GM10248 (cell line): ENCODE measurements at places on chromosomes 5 and 9.

DNA sequence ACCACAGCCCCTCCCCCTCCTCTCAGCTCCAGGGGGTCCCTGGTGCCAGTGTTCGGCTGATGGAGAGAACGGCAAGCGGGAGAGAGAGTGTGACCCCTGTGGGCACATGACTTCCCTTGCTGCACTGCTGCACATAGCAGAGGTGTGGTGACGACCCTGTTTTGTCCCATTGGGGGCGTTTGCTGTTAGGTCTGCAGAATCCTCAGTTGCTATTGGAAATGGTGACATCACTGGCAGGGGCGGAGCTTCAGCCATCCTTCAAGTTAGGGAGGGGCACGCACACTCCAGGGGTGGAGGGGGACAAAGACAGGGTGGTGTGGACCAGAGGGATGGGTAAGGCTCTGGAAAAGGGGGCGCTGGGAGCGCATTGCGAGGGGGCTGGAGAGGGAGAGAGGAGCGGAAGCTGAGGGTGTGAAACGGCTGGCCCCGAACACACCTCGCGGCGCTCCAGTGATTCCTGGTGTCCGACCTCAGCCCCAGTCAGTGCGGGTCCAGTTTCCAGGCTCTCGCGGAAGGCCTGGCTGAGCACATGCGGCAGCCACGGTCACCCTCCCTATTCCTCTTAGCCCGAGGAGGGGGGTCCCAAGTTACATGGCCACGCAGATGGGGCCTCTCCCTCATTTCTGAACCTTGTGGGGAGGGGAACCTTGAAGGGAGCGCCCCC, 764 bp upstream of the GRIN1 start:
- DNase-seq: no peak

DNA sequence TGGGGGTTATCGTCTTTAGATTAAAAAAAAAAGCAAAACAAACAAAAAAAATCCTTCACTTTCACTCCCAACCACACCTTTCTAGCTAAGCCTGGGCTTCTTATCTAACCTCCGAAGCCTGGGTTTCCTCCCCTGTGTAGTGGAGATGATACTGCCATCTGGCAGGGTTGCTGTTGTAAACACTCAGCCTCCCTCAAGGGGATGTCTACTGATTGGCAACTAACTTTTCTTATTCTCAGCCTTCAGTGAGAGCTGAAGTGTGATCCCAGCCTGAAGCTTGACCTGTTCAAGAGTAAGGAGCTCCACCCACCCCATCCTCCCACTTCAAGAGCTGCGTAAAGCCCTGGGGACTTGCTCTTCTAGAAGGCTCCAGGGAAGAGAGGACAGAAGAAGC, 21.5 kb upstream of the WWC1 start:
- no peak for DNase-seq

- no peak for DNase-seq
Measured at GRCh38 chr5:140072812-140073211, 29.7 kb upstream of the NRG2 start.

GRCh38 chr5:106843812-106844416, 826.8 kb downstream of the EFNA5 start:
- no peak for DNase-seq

DNA sequence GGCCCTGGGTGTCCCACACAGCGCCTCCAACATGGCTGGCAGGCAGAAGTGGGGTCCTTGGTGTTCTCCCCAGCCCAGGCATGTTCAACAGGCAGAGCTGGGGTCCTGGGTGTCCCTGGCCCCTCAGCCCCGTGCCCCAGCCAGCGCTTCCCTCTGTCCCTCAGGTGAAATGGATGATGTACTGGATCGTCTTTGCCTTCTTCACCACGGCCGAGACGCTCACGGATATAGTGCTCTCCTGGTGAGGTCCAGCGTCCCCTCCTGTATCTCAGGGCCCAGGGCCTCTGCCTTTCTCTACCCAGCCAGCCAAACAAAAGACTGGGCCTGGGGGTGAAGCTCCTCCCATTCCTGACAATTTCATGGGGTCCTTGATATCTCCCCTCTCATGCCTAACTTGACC, 2.4 kb downstream of the REEP2 start:
- DNase-seq: no peak

GRCh38 chr9:110876929-110877328, 161.3 kb downstream of the LPAR1 start:
- DNase-seq: no peak

DNA sequence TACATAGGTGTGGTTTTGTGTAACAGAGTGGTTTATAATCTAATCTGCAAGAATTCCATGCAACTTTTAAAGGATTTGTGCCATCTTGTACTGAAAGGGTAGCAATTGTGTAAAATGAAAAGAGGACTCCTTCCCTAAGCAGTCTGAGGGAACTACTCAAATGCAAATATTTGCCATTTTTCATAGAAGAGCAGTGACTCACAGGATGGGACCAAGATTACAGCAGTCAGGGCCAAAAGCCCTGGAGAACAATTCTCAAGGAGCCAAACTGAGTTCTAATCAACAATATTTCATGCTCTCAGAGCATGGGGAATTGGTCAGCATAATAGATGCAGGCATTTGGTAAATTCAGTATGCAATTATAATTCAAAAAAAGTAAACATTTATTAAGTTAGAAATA, 495.8 kb downstream of the CHSY3 start:
- DNase-seq: no peak

GRCh38 chr5:25286319-25286718, 641.5 kb upstream of the CDH10 start:
- DNase-seq: no peak

GRCh38 chr5:9596171-9596780, 33.9 kb downstream of the TAS2R1 start:
- DNase-seq: no peak

DNA sequence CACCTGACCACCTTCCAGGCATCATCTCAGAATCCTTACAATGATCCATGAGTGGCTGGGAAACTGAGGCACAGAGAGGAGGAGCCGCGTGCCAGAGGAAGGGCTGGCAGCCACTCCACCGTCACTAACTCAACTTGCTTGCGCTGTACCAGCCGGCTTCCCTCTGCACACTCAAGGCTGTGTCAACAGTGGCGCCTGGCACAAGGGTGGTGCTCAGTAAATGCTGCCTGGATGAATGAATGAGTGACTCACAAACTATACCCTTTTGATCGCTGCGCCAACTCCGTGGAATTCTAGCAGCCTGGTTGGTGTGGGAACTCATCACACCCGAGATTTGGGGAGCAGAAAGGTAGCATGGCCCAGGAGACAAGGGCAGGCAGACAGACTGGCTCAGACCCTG, 21.9 kb downstream of the PRRX2 start:
- no peak for DNase-seq

DNA sequence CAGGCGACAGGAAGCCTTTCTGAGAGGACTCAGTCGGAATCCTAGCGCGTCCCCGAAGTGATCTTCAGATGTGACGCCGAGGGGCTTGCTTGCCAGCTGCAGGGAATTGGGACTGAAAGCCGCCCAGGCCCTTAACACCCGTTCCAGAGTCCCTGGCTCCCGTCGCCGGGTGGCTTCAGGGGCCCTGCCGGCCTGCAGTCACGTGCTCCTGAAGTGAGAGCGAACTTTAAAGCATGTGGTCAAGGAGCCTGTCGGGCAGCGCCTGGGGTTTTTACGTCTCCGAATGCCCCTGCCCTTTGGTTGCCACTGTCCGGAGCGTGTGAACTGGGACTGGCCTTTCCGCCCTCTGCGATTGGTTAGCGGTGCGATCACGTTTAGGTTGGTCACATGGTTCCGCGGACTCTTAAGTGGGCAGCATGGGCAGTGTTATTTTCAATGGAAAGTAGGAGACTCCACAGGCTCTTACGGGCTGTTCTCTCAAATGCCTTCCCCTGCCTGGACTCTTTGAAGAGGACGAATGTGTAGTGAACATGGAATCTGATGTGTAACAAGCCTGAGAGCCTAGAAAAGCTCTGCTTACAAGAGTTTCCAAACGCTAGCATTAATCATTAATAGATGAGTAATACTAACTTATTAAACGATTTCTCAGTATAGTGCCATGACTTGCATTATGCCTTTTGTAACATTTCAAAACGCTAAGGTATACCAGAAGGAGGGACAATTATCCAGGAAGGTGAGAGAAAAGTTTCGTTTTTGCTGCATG, 1.9 kb downstream of the VLDLR start:
- DNase-seq: no peak

DNA sequence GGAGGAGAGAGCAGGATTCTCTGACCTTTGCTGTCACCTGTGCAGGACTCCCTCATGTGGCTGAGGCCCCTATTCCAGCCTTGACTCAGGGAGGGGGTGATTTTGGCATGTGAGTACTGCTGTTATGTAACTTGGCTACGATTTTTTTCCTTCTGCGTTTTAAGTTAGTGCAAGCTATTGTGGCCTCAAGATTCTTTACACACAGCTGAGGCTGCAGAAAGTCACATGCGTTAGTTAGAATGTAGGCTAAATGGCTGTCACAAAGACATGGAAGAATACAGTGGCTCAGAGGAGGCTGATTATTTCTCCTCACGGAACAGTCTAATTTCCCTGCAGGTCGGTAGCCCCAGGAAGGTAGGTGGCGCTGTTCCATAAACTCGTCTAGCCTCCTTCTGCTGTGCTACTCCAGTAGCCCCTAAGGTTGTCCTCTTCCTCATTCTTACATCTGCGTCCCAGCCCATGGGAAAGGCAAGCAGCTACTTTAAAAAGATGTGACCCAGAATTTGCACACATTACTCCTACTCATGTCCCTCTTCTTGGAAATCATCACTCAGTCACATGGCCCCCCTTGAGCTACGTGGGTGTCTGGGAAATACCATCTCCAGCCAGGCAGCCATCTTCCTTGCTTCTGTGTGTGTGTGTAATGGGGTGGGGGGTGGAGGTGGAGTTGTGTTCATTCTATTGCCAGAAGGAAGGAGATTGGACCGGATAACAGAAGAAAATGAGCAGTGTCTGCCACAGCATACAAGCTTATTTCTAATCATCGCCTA, 486.6 kb downstream of the CCDC171 start:
- DNase-seq: no peak

DNA sequence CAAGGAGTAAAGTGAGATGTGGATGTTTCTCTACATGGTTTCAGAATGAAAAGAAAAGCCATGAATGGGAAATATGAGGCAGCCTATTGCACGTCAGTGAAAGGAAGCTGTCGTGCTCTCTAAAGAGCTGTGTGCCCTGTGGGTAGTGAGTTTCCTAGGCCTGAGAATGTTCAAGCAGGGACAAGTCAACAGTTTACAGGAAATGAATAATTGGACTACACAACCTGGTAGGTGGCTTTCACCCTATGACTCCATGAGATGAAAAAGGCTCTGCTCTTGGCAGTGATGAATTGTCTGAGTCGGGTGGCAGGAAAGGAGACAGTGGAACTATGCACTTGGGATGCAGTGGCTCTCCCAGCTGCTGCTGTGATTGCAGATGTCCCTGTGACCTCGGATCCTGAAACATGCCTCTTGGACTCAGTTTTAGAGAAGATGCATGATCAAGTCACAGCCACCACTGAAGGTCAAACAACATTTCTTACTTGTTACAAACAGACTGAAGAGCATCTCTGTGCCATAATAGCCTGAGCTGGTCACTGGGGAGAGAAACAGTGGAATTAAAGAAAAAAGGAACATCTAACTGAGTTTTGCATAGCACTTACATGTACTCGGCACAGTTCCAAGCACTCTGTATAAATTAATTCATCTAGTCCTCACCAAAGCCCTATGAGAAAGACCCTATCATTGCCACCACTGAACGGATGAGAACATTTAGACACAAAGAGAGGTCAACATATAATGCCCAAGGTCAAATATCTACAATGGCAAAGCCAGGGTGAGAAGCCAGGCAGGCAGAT, 293.7 kb downstream of the SPOCK1 start:
- no peak for DNase-seq

GRCh38 chr5:74865804-74866595, at the start of gene FAM169A:
FAM169A (minus strand) TSS chr5:74866387; CDS start chr5:74841676, 24,711 bp downstream.
- peak; percentile 48 for DNase-seq

DNA sequence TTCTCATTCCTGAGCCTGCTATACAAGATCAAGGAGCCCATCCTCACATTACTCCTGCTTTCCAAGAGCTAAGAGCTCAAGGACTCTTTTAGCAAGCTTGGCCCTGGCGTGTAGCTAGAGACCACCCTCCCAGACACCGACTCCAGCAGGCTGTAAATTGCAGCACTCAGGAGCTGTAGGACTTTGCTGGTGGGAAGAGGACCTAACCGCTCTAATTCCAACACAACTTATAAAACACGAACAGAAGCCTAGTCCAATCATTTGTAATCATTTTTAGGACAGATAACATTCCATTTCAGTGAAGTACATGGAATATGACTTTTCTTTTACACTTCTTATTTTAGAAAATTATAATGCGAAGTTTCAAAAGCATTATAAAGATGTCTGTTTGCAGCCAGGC, 219.9 kb downstream of the NXNL2 start:
- DNase-seq: no peak

DNA sequence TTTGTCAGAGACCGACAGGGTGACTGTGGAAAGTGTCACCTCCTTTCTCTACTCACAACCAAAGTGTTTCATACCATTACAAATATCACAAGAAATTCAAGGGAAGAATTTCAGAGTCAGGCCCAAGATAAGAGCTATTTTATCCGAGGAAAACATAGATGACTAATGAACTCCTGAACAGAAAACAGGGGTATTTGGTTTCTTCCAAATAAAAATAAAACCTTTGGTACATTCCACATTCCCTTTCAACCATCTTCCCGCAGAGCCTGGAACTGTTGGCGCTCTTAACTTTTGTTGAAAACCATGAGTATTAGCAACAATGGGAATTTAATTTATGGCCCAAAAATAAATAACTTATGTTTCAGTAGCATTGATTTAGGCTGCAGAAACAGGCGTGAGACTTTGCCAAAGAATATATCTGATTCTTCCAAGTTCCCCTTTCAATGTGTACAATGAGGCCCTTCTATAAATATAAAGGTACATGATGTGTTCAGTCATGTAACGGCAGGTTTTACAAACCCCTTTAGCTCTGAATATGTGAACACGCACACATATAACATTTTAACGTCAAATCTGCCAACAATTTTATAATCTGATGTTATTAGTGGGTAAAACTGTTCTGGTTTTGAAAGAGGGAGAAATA, 69.5 kb downstream of the RETREG1 start:
- DNase-seq: no peak

DNA sequence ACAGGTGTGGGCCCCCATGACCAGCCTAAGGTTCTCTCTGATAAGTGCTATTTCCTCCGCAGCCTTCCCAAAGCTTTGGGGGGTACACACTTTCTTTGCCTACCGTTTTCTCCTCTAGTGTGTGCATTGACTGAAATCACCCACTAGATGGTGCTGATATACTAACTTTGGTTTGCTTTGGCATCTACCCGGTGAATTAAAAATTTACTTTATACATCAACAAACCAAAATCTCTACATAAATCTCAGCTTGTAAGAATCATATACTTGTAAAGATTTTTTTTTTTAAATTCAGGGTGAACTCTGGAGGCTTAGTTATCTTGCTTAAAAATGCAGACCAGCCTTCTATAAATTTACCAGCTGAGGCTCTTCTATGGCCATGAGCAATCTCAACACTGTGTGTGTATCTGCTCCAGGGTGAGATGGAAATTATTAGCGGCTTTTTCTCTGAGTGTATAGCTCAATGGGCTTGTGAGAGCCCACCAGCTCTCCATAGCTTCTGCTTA, 475.7 kb upstream of the TNC start:
- peak; percentile 36 for DNase-seq

DNA sequence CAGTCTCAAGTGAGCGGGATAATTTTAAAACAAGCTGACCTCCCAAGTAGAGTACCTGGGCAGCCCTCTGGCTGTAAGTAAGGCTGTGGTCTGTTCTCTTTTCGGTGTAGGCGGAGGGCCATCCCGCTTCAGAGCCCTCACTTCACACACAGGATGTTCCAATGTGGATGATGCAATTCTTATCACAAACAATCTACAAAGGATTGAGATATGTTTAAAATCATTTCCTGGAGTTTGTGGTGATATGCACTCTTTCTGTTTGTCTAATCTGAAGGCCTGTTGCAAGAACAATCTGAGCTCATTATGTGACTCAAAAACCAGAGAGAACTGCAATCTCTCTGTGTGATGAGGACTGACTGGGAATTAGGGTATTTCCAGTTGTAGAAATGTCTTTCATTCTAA, 42.5 kb downstream of the ITGA2 start:
- no peak for DNase-seq
